ENCODE measurements at places on chromosomes 11 and 22.
A peak's percentile ranks its signal among the peaks of the same experiment; 100 is the strongest.

GRCh38 chr22:40215266-40215665 lies 37.5 kb downstream of the TNRC6B start:
- DNase-seq: no peak

- no peak for DNase-seq
These were observed 14.4 kb downstream of the DAGLA start for GRCh38 chr11:61694602-61694939.

GRCh38 chr11:67025750-67026149 lies 2.8 kb downstream of the SYT12 start:
- DNase-seq: no peak

GRCh38 chr11:131916638-131917037 lies 546.2 kb downstream of the NTM start:
- no peak for DNase-seq

DNA sequence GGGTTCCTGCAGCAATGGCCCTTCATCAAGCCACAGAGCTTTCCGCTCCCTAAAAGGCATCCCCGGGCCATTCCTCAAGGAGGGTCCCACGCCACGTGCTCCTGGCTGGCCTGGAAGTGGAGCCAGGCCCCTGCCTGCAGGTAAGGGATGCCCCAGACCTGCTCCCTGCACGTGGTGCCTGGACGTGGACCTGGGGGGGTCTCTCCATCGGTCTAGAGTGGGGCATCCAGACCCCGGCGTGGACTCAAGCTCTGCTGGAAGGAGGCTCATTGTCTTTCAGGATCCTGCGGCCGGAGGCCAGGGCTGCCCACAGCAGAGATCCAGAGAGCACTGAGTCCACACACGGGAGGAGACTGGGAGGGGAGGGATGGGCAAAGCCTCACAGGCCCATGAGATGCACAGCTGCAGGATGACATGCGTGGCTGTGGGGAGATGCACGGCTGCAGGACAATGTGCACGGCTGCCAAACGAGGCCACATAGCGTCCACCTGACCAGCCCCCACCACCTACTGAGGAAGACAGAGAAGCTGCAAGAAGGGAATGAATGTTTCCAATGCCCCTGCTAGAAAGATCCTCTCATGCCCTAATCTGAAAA lies 236.7 kb downstream of the BRD1 start:
- DNase-seq: no peak

DNA sequence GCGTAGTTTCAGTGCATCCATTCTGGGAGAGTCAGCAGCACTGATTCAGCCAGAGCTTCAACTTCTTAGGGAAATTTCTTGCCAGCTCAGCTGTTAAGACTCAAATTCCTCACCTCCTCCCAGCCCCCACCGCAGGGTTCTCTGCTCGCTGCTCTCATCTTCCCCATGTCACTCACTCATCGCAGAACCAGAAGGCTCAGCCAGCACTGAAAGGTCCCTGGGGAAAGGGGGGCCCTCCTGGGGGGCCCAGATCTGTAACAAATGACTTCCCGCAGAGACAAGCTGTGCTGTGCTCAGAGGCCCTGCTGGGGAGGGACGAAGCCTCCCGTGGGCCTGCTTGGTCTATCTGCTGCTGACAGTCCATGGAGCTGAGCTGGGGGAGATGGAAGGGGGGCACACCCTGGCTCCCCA lies 220.6 kb downstream of the NTM start:
- DNase-seq: no peak

- no peak for DNase-seq
These were observed 7.0 kb downstream of the PRSS23 start for GRCh38 chr11:86807360-86807759.

- DNase-seq: no peak
These were observed 43.1 kb downstream of the LRP5 start for GRCh38 chr11:68355471-68355870.

GRCh38 chr22:31626427-31627150 lies 35.4 kb downstream of the PISD start:
- no peak for DNase-seq

GRCh38 chr11:10770626-10771254 lies 19.7 kb downstream of the CTR9 start:
- DNase-seq: peak; percentile 22

DNA sequence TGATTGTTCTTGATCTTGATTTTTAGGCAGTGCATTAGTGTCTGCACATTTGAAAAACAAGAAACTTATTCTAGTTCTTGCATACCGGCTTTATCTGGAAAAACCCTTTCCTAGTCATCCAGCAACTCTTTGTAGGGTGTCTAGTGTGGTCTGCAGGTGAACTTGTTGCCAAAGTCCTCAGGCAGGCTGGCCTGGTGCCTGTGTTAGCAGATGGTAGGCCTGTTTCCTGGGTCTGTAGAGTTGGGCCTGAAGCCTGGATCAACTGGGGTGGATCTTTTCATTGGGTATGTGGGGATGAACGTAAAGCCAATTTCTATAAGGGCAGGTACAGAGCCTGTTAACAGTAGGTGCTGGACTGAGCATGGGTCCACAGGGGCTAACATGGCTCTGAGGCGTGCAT lies 5.6 kb upstream of the GLYATL1 start:
- DNase-seq: no peak

- peak; percentile 32 for DNase-seq
These were observed 77.9 kb downstream of the BTBD10 start for GRCh38 chr11:13384908-13385640.

DNA sequence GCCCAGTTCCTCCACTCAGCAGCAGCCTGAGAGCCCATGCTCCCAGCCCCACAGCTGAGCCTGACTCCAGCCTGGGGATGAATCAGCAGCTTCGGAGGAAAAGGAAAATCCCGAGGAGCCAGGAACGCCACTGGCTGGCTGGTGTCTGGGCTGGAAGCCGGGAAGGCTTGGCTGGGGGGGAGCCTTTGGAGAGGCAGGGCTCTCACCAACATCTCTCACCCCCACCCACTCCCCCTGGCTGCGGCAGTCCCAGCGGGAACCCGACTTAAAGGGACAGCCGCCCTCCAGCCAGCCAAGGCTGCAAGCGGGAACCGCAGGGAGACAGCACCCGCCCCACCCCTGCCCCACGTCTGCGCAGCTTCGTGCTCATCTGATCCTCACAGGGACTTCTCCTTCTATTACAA lies 28.4 kb downstream of the KIAA0930 start:
- no peak for DNase-seq

- DNase-seq: no peak
These were observed 140.9 kb downstream of the TEAD1 start for GRCh38 chr11:12815129-12815480.

DNA sequence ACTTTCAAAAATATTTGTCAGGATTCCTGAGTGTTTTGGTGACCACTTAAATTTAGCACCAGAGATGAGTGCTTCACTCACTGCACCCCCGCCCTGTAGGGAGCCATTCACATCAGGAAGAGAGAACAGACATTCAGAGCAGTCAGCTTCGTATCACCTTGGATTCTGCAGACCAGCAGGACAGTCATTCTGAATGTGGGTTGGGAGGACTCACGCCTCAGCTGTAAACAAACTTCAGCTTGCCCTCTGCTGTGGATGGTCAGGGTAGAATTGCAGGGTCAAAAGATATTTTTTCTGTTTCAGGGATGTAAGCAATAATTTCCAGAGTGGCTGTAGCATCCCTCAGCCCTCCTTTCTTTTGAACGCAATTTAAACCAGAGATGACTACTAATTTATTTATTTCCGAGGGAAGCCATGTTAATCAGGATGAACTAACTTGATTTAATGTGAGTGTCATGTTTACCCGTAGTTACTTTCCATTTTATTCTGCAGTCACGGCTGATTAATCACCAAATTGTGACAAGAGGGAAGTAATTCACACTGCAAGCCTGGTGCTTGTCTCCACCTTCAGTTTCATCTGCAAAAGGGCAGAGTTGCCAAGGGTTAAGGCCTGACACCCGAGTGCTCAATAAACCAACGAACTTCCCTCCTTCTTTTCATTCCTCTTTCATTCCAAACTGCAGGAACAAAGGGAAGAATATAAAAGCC lies 174.2 kb upstream of the DDI1 start:
- DNase-seq: no peak

DNA sequence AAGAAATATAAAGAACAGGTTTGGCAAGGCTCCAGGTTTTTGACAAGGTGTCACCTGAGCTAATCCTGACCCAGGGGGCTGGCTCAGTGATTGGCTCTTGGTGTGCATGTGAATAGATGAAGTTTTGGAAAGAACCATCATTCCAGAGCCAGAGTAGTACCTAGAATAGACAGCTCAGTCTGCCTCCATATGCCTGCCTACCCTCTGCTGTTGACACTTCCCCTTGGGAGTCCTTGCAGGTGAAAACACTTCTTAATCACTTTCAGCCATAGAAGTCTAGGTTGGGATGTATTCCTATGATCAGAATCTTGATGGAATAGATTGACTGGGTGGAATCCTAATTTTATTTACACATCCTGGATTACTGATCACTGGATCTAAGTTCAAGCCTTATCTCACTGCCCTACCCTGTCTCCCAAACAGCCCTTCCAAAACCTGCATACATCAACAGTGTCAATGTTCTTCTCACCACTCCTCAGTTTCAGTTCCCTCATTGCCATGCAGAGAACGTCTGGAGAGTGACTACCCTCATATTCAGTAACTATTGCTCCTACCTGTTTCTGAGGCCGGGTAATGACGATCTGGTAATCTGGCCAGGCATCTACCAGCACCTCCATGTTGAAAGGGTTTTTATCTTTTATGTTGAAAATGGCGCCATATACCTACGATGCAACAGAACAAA lies 6.7 kb downstream of the GLYATL2 start:
- no peak for DNase-seq

GRCh38 chr22:44179196-44179988 lies 1.3 kb upstream of the PARVG start:
- no peak for DNase-seq

GRCh38 chr11:43537833-43538615 lies 142.5 kb upstream of the HSD17B12 start:
- no peak for DNase-seq

GRCh38 chr22:38733329-38733723 lies 22.5 kb downstream of the SUN2 start:
- DNase-seq: peak; percentile 55

GRCh38 chr11:72747289-72747855 lies 4.8 kb downstream of the ARAP1 start:
- DNase-seq: no peak

GRCh38 chr11:13338427-13339069 lies 61.0 kb downstream of the BMAL1 start:
- DNase-seq: peak; percentile 6

DNA sequence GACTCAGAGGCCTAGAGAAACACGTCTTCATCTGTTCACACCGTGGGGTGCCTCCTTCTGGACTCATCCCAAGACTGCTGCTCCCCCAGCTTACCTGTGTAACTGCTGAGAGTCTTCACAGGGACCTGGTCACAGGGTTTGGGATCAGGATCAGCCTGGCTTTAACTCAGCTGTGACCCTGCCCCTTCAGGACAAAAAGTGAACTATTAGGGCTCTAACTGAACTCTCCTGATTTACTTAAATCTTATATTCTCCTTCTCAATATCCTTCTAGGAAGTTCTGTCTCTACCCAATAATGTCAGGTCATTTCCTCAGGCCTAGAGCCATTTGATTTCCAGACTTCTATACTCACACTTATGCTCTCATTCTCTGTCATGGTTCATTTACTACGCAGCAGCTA lies 108.4 kb downstream of the ZNF280B start:
- no peak for DNase-seq

- no peak for DNase-seq
These were observed 62.7 kb downstream of the DBX1 start for GRCh38 chr11:20097319-20098221.

DNA sequence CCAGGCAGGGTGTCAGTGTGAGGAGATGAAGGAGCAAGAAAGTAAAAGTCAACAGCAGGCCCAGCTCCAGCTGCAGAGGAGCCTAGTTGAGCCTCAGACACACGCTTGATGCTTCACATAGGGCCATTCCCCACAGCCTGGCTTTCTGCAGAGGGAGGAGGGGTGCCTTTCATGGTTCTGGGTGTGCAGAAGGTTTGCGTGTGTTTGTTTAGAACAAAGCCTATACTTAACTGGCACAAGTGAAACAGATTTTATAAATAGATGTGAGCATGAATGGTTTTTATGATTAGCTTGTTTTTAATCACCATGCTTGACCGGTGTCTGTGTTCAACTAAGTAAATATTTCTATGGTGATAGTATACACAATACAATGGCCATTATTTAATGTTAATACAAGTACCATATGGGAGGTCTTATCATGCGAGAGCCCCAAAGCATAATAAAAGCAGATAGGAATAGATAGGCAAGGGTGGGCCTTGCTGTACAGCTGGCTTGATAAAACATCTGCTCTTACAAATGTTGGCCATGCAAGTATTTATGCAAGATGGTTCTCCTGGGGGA lies 290.2 kb downstream of the ETS1 start:
- no peak for DNase-seq

DNA sequence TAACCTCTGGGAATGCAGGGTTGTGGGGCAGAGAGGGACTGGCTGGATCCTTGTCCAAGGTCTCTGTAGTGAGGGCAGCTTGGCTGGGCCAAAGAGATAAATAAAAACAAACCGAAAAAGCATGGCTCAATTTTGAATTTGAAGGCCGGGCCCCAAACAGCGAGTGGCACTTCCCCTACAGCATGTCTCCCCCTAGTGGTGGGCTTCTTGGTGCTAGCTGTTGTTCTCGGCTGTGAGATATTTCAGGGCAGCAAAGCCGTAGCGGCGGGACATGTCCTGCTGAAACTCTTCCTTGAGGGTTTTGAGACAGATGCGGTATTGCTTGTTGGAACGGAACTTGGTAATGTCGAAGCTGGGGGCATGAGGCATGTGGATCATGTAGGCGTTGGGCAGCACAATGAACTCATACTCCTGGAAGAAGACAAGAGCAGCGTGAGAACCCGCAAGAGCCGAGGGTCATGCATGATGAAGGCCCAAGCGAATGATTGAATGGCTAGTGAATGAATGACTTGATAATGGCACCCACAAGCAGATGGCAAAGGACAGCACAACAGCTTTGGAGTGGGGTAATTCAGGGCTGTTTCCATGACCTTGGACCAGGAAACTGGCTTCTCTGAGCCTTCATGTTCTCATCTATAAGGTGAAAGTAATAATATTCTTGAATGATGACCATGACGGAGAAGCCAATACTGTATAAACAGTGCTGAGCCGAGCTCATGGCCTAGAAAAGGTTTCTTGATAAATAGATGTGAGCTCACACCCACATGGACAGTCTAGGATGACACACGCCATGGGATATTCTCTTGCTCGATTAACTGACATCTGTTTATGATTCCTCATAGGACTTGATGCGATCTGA lies 216.3 kb upstream of the SYN3 start:
- no peak for DNase-seq

DNA sequence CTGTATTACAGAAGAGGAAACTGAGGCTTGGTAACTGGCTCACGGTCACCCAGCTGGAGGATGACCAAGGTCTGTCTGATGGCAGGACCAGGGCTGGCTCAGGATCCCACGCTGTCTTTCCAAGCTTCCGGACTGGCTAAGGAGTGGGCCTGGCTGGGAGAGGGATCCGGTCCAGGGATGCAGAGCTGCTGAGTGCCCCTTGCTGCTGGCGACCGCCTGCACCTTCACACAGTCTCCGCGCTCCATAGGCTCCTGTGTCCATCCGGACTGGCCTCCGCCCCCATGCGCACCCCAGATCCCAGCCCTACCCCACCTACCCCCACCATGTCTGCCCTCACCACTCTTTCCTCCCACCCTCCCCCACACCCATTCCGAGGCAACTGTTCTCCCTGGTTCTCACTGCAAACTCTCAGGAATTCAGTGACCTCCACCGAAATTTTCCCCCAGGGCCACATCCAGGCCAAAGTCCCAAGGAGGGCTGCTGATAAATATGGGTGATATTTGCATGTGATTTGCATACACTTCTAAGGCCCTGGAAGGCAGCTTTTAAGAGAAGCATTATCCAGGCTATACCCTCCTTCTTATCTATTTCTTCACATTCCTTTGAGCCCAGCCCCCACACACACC lies 48.5 kb upstream of the SLC35C1 start:
- DNase-seq: no peak
